ENCODE measurements at places on chromosomes 11 and 22. TPM values are rescaled to one million over a fixed set of nuclear protein-coding genes. Genes with fewer than 3 reads are reported as not detected.

GRCh38 chr11:44454666-44455065 lies 110.8 kb upstream of the CD82 start:
- DNase-seq, result no peak

- DNase-seq, result no peak
Measured at GRCh38 chr11:44275961-44276550, 33.9 kb downstream of the ALX4 start.

DNA sequence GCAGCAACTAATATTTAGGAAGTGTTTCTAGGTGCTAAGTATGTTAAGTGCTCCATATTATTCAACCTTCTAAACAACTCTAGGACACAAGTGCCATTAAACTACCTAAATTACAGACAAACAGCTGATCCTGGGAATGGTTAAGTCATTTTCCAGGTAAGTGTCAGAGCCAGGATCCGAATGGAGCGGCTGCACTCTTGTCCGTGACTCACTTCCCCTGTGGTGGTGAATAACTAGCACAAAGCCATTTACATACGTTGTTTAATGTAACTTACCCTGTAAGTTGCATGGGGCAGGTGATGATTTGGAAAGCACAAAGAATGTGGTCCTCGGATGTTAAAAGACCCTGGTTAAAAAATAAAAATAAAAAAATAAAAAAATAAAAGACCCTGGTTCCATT lies 8.8 kb upstream of the PRG2 start:
- DNase-seq, result no peak

- DNase-seq, result peak; percentile 49
Measured at GRCh38 chr11:58958500-58958899, 19.2 kb downstream of the GLYATL1 start.

DNA sequence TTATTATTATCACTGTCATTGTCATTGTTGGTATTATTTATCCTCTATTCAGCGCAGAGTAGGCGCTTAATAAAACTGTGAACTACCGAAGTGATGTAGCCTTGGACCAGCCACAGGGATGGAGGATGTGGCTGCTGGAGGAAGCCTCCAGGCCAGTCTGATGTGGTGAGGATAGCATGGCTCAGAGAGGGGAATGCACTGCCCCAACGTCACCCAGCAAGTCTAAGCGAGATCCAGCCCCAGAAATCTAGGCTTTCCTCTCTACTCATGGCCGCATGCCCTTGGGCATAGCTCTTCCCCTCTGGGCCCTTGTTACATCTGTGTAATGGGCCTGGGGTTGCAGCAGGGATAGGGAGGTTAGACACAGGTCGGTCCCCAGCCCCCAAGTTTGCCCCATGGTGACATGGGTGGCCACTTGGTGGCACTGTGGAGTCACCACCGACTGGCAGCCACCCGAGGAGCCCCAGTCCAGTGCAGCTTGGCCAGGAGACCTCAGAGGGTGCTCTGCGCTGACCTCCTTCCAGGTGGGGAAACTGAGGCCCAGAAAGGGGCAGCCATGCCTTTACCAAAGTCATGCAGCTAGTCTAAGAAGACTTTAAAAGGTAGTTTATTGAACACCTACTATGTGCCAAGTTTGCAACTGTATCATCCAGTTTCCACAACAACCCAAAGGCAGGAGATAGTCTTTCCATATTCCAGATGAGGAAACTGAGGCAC lies 395.7 kb downstream of the MN1 start:
- DNase-seq, result peak; percentile 80

GRCh38 chr11:6248248-6248647 lies 9.4 kb downstream of the CNGA4 start:
- DNase-seq, result no peak

GRCh38 chr22:39699631-39700360 lies 129.2 kb downstream of the CACNA1I start:
- peak; percentile 82 for DNase-seq

GRCh38 chr11:33529461-33529860 lies 171.2 kb downstream of the C11orf91 start:
- no peak for DNase-seq

GRCh38 chr11:14789879-14790484 lies 102.0 kb downstream of the CYP2R1 start:
- DNase-seq, result no peak

DNA sequence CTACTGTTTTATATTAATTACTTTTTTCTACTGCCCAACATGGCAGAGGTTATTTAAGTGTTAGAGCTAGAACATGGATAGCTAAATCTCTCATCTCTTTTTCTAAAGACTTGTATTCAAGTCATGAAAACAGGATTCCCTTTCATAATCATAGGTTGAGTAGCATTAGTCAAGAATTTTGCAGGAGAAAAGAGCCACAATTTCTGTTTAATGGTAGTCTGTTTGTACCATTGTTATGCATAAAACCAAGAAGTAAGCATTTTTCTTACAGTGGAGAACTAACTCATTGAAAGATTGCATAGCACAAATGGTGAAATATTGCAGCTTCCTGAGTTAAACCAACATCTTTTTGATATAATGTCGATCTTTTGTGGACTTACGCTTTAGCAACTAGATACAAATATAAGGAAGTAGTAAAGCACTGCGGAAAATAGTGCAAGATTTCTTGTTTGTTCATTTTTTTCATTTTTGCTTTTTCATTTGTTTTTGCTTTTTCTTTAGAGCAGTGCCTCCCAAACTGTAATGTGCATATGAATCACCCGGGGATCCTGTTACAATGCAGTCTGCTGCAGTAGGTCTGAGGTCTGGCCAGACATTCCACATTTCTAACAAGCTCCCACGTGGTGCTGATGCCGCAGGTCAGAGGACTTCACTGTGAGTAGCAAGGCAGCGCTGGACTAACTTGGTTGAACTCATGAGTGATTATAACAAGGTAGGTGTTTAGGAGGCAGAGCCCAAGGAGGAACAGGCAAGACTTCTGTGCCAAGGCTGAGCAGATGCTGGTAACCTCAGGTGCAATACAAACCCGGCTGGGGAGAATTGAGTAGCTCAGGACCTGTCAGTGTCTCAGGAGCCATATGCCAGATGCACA lies 4.6 kb downstream of the ETS1 start:
- DNase-seq, result peak; percentile 50

DNA sequence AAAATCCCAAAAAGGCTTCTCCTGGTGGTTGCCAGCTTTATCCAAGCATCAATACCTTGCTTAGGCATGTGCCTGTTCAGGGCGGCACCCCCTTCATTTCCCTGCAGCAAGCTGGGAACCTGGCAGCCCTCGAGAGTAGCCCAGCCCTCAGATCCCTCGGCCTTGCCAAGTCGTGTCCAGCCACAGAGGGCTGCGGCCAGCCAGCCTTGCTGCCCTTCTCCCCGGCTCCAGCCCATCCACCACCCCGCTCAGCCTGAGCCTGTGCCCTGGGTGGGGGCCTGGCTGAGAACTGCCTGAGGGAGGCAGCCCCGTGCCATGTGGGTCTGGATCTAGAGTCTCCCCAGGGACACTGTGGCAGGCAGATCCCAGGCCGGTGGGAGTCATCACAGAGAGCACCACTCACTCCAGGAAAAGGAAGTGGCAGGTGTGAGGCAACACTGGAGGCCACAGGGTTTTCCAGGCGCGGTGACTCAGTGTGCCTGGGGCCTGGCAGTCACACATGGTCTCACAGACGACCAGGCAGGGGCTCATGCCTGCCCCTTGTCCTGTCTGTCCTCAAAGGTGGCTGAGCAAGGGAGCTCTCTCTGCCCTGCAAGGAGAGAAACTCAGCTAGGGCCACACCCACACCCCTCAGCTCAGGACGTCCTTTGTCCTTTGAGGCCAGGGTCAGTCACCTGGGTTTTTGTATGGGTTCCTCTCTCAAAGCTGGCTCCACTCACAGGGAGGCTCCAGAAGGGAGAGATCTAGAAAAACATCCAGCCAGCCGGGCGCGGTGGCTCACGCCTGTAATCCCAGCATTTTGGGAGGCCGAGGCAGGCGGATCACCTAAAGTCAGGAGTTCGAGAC lies 12.2 kb upstream of the CDC42BPG start:
- DNase-seq, result no peak

- DNase-seq, result no peak
Measured at GRCh38 chr11:73475549-73476095, 99.4 kb downstream of the RELT start.

DNA sequence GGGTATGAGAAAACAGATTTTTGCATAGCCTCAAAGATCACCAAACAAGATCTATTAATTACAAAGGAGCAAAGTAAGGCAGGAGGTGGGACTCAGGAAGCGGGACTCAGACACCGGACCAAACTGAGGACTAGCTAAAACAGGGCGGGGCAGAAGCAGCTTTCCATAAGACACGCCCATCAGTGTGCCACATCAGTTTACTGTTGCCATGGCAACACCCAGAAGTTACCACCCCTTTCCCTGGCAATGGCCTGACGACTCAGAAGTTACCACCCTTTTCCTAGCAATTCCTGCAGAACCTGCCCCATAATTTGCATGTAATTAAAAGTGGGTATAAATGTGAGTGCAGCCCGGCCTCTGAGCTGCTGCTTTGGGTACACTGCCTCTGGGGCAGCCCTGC lies 173.9 kb downstream of the SHANK2 start:
- DNase-seq, result no peak

MS4A6E gene
- total RNA-seq, result not detected

Data from neural progenitor cell (in vitro differentiated cells).